ENCODE measurements at places on chromosomes 2 and 18.

DNA sequence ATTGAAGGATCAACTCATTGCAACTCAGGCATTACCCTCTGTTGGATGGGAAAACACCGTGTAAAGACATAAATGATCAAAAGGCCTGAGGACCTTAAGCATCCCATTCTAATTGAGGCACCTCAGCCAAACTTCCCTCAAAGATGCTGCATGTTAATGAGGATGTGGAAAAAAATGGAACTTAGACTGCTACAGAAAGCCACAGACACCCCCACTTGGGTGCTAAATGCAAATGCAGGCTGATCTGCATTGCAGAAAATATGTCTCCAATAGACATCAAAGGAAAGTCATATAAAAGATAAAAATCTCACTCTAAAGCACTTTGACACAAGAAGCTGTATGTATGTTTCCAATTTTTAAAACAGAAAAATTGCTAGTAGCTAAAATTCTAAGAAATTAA is 504.7 kb downstream of the KCNJ3 start:
- DNase-seq = no peak
- no peak overlapping the region for H3K27ac ChIP-seq
- no peak overlapping the region for H3K4me3 ChIP-seq
- no peaks in the 10 kb centered on the region for H3K4me1 ChIP-seq
- H3K27me3 ChIP-seq = no peaks in the 10 kb centered on the region
- H3K36me3 ChIP-seq = no peaks in the 10 kb centered on the region

- H3K27ac ChIP-seq = no peak overlapping the region
- no peak overlapping the region for H3K4me3 ChIP-seq
- DNase-seq = no peak
- no peaks in the 10 kb centered on the region for H3K4me1 ChIP-seq
- no peaks in the 10 kb centered on the region for H3K36me3 ChIP-seq
- peaks cover 6% of the 10 kb centered on the region for H3K27me3 ChIP-seq
Observed at GRCh38 chr2:23530909-23531276, 145.9 kb downstream of the KLHL29 start.

DNA sequence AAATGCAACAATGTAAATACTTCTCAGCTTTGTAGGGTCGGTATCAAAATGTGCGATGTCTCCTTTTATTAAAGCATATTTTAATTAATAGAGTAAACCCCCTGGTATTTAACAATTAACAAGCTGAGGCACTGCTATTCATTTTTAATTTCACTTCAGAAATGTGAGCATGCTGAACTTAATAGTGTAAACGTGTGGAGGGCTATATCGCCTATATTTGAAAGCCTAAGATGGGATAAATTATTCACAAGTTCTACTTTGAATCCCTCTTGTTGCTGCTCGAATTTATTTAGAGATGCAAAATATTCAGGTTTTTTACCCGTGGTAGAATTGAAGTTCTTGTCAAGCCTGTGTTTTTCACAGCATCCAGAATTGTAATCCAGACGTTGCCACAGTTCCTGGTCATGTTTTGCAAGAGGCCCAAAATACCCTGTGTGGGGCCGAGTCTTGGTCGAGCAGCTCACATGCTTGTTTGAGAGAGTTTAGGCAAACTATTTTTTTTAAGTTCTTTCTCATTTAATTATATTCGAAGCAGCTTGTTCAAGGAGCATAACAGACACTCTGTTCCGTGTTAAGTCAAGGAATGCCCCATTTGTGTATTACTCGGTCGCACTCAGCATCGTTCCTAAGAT is 2.5 kb downstream of the SALL3 start:
- no peaks in the 10 kb centered on the region for H3K36me3 ChIP-seq
- no peak overlapping the region for H3K4me3 ChIP-seq
- H3K27ac ChIP-seq = no peak overlapping the region
- peaks cover 92% of the 10 kb centered on the region for H3K27me3 ChIP-seq
- no peak for DNase-seq

GRCh38 chr2:7242189-7242867 is 325.1 kb downstream of the RNF144A start:
- no peaks in the 10 kb centered on the region for H3K27me3 ChIP-seq
- H3K27ac ChIP-seq = no peak overlapping the region
- H3K36me3 ChIP-seq = no peaks in the 10 kb centered on the region
- no peaks in the 10 kb centered on the region for H3K4me1 ChIP-seq

DNA sequence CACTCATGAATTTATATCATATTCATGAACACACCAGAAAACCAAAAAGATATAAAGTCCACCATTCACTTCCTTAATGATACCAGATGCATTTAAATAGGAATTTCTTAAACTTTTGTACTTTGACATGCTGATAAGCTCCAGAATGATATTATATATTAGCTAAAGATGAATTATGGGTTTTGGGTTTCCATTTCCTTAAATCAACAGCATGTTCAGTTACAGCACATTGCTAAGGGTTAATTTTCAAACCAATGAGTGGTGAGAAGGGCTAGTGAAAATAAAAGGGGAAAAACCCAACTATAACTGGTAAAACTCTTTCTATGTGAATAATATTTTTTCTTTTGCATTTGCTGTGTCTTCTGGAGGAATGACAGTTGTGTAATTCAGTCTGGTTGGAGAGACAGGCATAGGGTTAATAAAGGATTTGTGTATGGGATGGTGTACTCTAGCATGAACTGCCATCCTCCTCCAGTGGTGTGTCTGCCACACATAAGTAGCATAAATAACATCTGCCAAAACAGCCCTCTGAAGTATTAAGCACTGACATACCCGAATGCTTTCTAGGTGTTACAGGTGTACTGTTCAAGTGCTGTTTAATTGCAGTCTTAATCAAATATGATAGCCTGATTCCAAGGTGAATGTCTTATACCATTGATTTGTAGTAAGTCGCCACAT is 19.3 kb upstream of the CPS1 start:
- H3K27ac ChIP-seq = no peak overlapping the region
- no peaks in the 10 kb centered on the region for H3K36me3 ChIP-seq
- H3K4me1 ChIP-seq = no peaks in the 10 kb centered on the region
- DNase-seq = no peak
- no peak overlapping the region for H3K4me3 ChIP-seq

- H3K27ac ChIP-seq = no peak overlapping the region
- no peak overlapping the region for H3K4me3 ChIP-seq
- H3K27me3 ChIP-seq = no peaks in the 10 kb centered on the region
- no peak for DNase-seq
Observed at GRCh38 chr2:63665846-63666475, 77.2 kb downstream of the MDH1 start.

DNA sequence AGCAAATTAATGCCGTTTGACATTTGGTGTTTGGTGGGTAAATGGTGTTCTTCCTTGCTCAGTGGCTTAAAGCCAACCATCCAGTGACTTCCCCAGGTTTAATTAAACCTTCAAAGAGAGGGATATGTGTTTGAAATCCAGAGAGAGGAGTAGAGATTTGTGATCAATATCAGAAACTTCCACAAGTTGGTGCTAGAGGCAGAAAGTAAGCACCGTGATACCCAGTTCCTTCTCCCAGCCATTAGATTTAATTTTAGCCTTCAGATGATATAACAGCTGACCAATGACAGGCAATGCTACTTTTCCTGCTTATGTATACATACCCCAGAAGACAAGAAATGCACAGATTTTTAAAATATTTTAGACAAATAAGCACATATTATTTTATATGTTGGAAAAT is 398.5 kb downstream of the CDH2 start:
- DNase-seq = no peak
- H3K27ac ChIP-seq = no peak overlapping the region
- H3K27me3 ChIP-seq = no peaks in the 10 kb centered on the region

- H3K4me3 ChIP-seq = no peak overlapping the region
- no peaks in the 10 kb centered on the region for H3K27me3 ChIP-seq
- H3K4me1 ChIP-seq = peaks cover 4% of the 10 kb centered on the region
- DNase-seq = no peak
Observed at GRCh38 chr2:181814057-181814491, 77.5 kb upstream of the ITPRID2 start.

GRCh38 chr2:140307532-140307931 is 1527.3 kb upstream of the NXPH2 start:
- H3K4me1 ChIP-seq = no peaks in the 10 kb centered on the region
- no peak overlapping the region for H3K27ac ChIP-seq
- no peaks in the 10 kb centered on the region for H3K36me3 ChIP-seq
- no peaks in the 10 kb centered on the region for H3K27me3 ChIP-seq

DNA sequence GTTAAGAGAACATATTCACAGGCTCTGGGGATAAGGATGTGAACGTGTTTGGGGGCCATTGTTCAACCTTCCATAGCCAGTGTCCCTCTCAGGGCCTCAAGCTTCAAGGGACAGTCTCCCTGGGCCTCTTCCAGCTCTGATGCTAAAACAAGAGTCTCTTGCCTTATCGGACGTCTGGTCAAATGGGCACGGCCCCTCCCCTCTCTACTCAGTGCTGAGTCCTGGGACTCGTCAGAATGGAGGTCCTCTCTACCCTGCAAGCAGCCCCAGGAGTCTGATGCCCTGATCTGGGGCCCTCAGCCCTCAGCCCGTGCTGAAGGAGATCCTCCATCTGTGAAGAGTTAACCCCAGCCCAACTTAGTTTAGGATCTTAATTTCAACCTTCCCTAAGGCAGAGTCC is 198.2 kb downstream of the ZFP36L2 start:
- H3K4me3 ChIP-seq = no peak overlapping the region
- no peaks in the 10 kb centered on the region for H3K36me3 ChIP-seq
- no peak for DNase-seq
- H3K27me3 ChIP-seq = no peaks in the 10 kb centered on the region

DNA sequence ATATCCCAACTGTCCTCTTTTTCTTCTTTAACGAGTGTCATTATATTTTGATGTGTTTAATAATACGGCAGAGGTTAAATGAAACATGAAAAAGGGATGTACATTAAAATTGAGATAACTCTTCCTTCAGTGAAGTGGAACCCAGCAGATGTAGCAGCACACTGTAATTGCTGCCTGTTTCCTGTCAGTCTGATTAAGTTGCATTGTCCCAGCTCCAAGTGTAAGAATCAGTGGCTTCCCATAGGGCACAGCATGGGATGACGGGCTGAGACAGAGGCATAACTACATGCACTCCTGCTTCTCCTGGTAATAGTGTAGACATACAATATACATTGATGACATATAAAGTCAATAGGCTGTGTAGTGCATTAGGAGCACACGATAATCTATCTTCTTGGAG is 175.8 kb upstream of the TCF4 start:
- no peak overlapping the region for H3K27ac ChIP-seq
- no peaks in the 10 kb centered on the region for H3K27me3 ChIP-seq

DNA sequence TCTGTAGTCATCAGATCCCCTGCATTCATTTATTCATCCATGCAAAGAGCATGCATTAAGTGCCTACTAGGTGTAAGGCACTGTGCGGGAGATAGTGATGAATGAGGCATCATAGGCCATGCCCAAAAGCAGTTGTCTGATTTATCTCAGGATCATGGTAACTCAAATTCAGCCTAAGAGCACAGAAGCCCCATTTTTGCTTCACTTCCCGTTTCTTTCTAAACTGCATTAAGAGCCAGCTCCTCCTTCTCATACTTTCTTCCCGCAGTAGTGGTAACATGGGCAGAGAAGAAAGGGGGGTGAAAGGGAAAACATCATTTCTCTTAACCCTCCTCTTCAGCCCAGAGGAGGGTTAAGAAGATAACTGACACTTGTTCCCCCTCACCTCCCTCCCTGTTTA is 2.9 kb downstream of the GPR45 start:
- no peak for DNase-seq
- H3K4me1 ChIP-seq = no peaks in the 10 kb centered on the region
- H3K36me3 ChIP-seq = no peaks in the 10 kb centered on the region
- no peak overlapping the region for H3K27ac ChIP-seq

DNA sequence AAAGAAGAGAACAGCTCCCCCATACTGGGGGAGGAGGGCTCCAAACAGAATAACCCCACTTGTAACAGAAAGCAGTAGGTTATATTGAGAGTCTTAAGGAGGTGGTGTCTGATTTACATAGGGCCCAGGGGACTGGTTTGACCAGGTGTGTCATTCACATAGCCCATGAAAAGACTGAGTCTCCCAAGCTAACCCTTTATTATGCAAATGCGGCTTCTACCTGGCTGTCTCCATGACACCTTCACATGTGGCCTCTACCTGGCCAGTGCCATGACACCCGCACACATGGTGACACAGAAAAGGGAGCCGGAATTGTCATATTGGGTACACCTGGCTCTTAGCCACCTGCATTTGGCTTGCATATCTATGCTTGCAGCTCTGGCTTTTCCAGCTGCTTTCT is 1057.2 kb upstream of the PIK3C3 start:
- H3K4me1 ChIP-seq = no peaks in the 10 kb centered on the region
- H3K27me3 ChIP-seq = no peaks in the 10 kb centered on the region
- no peak overlapping the region for H3K4me3 ChIP-seq
- H3K27ac ChIP-seq = no peak overlapping the region

- H3K27me3 ChIP-seq = no peaks in the 10 kb centered on the region
- peaks cover 32% of the 10 kb centered on the region for H3K4me1 ChIP-seq
- H3K4me3 ChIP-seq = no peak overlapping the region
- DNase-seq = no peak
- peak overlapping the region; percentile 71 for H3K27ac ChIP-seq
Observed at GRCh38 chr2:26274058-26274613, 29.4 kb downstream of the HADHB start.

- no peak overlapping the region for H3K27ac ChIP-seq
- H3K36me3 ChIP-seq = no peaks in the 10 kb centered on the region
- H3K4me3 ChIP-seq = no peak overlapping the region
- no peaks in the 10 kb centered on the region for H3K4me1 ChIP-seq
- H3K27me3 ChIP-seq = no peaks in the 10 kb centered on the region
Observed at GRCh38 chr2:43605079-43605655, 9.3 kb upstream of the THADA start.

- H3K4me1 ChIP-seq = no peaks in the 10 kb centered on the region
- DNase-seq = no peak
- H3K27ac ChIP-seq = no peak overlapping the region
- H3K4me3 ChIP-seq = no peak overlapping the region
- H3K27me3 ChIP-seq = no peaks in the 10 kb centered on the region
- no peaks in the 10 kb centered on the region for H3K36me3 ChIP-seq
Observed at GRCh38 chr18:58168221-58168620, 124.2 kb downstream of the NEDD4L start.

- no peak for DNase-seq
- H3K4me1 ChIP-seq = no peaks in the 10 kb centered on the region
- no peaks in the 10 kb centered on the region for H3K36me3 ChIP-seq
Observed at GRCh38 chr18:51405683-51406477, 208.4 kb upstream of the MEX3C start.

GRCh38 chr2:138432971-138433370 is 68.6 kb upstream of the SPOPL start:
- no peak for DNase-seq
- H3K4me3 ChIP-seq = no peak overlapping the region
- H3K36me3 ChIP-seq = no peaks in the 10 kb centered on the region
- H3K4me1 ChIP-seq = no peaks in the 10 kb centered on the region
- no peak overlapping the region for H3K27ac ChIP-seq
- no peaks in the 10 kb centered on the region for H3K27me3 ChIP-seq

- H3K4me1 ChIP-seq = no peaks in the 10 kb centered on the region
- no peaks in the 10 kb centered on the region for H3K36me3 ChIP-seq
- H3K27ac ChIP-seq = peak within 1 kb of the TSS; percentile 59
- DNase-seq = no peak
Observed at GRCh38 chr2:32264422-32265105, at the start of gene NLRC4. Gene NLRC4, minus strand, starts transcription at chr2:32264886. Its CDS starts 8,111 bp downstream, at chr2:32256775.

- H3K27me3 ChIP-seq = no peaks in the 10 kb centered on the region
- H3K36me3 ChIP-seq = no peaks in the 10 kb centered on the region
- no peak for DNase-seq
- H3K27ac ChIP-seq = no peak overlapping the region
- H3K4me3 ChIP-seq = no peak overlapping the region
Observed at GRCh38 chr2:211617803-211618202, 920.8 kb downstream of the ERBB4 start.
